ENCODE measurements at places on chromosomes 7 and 10.

DNA sequence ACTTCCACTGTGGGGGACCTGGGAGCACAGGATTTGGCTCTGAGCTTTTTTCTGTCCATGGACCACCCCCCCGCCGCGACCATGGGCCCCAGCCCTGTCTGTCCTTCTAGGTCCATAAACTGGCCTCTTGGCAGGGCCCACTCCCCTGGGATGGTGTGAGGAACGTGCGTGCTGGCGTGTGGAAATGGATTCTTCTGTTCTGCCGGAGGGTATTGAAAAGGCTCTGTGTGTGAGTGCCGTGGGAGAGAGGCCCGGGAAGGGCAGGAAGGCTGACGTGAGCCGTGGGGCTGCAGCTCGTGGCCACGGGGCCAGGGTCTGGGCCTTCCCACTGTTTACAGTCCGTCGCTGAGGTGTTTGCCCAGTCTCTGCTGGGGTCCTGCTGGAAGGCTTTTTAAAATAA, 123.7 kb downstream of the GRK5 start:
- DNase-seq: no peak

- no peak for DNase-seq
These were observed 124.5 kb downstream of the MYOF start for GRCh38 chr10:93357680-93358079.

- DNase-seq: no peak
These were observed 199.5 kb upstream of the TMEM196 start for GRCh38 chr7:19972876-19973275.

- no peak for DNase-seq
These were observed 31.1 kb downstream of the DAGLB start for GRCh38 chr7:6416516-6417145.

GRCh38 chr10:125624800-125625199, 58.2 kb downstream of the TEX36 start:
- no peak for DNase-seq

DNA sequence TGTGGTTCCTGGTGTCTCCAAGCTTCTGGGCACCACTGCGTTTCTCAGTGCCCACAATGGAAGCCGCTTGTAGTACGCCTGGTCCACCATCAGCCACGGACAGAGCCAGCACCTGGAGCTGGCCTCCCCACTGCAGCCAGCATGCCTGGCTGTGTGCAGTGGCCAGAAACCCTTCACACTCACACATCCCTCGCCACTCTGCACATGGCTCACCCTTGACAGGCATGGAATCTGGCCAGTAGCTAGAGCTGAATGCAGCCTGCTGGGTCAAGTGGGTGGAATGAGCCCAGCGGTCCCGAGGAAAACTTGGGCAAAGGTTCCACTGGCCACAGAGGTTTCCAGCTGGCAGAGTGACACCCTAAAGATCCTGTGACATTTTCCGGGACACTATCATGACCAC, 146.0 kb upstream of the ADO start:
- no peak for DNase-seq

DNA sequence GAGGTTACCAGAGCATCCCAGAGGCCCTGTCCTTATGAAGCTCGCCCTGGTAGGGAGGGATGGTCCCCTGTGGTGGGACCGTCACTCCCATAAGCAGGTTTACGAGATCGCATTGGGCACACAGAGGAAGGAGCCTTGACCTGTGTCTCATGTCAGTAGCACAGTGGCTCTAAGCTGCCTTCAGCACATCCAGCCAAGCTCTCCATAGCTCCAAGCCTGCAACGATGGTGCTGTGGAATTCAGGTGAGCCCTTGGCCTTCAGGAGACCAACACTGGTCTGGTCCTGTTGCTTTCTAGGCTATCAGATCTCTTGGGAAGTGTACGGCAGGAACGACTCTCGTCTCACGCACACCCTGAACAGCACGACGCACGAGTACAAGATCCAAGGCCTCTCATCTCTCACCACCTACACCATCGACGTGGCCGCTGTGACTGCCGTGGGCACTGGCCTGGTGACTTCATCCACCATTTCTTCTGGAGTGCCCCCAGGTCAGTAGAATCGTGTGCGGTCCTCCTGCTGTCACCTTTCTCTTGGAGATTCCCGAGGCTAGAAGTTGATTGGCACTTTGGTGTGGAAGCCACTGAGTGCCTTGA, 605.3 kb upstream of the FOXK1 start:
- no peak for DNase-seq

GRCh38 chr7:97580205-97580604, 151.7 kb upstream of the TAC1 start:
- no peak for DNase-seq

GRCh38 chr10:110151467-110151866, 55.9 kb upstream of the MXI1 start:
- DNase-seq: no peak

GRCh38 chr10:83849150-83849549, 290.2 kb upstream of the GHITM start:
- DNase-seq: no peak

DNA sequence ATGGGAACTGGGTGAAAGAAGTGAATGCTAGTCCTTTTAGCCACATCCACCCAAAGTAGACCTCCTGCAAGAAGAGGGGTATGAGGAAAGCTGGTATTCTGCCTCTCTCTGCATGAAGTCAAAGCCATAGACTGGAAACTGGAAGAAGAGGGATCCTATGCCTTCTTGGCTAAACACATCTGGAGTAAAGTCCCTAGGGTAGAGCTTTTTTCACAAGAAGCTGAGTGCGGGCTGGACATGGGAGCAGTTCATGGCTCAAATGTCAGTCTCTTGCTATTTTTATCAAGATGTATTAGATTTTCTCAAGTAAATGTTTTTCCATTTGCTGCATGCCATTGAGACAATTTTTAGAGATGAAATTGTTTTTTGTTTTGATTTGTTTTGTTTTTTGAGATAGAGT, 206.5 kb upstream of the TMEM72 start:
- no peak for DNase-seq

DNA sequence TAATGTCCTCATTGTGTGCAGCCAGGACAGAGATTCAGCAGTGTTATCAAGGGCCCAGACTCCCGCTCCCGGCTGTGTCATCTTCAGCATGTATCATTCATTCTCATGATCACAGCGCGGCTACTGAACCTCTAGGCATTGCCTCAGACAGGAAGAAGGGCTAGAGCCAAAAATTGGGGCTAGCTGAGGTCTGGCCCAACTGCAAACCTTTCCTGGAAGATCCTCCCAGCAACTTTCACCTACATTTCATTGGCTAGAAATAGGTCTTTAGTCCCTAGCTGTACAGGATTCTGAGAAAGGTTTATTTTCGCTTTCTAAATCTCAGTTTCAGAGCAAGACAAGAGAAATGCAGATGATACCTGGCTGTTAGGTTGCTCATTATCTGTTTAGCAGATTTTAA, 81.9 kb downstream of the CREM start:
- DNase-seq: no peak

GRCh38 chr10:79375321-79376077, 28.2 kb downstream of the PPIF start:
- no peak for DNase-seq

- DNase-seq: no peak
These were observed 117.4 kb upstream of the GPR26 start for GRCh38 chr10:123548770-123549169.

DNA sequence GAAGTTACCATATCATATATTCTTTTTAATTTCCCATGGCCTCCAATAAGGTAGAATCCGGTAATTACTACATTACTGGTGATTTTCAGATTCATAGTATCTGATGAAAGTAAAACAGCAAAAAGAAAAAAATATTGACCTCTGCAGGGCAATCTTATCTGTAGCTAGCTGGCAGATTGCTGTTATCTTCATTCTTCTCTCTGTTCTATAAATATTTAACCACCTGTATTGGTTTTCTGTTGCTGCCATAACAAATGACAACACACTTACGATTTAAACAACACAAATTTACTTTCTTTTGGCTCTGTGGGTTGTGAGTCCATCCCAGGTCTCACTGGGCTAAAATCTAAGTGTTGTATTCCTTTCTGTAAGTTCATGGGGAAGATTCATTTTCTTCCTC, 164.5 kb downstream of the ZEB1 start:
- no peak for DNase-seq

GRCh38 chr7:28621369-28621841, 209.1 kb downstream of the CREB5 start:
- no peak for DNase-seq

DNA sequence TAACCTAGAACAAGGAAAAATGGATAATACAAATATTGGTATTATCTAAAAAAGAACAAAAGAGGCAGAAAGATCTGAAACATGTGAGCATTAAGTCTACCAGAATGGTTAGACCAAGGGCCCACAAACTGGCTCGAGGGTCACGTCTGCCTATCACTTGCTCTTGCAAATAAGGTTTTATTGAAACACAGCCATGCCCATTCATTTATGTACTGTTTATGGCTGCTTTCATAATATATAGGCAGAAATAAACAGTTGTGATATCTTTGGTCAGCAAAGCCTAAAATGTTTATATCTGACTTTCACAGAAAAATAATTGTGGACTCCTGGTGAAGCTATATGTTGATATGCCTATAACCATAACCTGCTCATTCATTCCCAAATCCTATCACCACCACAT, 71.8 kb downstream of the AASS start:
- DNase-seq: no peak

DNA sequence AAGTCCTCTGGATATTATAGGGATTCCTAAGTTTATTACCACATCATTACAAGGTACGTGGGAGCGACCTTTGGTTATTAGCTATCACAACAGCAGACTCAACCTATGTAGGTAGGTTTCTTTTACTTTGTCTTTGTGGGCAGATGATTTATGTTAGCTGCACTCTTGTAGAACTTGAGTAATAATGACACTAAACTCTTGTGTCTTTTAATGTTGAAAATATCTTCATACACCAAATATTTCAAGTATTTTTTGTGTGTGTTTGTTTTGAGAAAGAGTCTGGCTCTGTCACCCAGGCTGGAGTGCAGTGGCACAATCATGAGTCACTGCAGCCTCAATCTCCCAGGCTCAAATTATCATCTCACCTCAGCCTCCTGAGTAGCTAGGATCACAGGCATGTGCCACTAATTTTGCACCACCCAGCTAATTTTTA, 19.2 kb upstream of the SUPV3L1 start:
- DNase-seq: no peak
